Liver (tissue), 10 donors: ENCODE measurements at places on chromosomes 13 and 19.

DNA sequence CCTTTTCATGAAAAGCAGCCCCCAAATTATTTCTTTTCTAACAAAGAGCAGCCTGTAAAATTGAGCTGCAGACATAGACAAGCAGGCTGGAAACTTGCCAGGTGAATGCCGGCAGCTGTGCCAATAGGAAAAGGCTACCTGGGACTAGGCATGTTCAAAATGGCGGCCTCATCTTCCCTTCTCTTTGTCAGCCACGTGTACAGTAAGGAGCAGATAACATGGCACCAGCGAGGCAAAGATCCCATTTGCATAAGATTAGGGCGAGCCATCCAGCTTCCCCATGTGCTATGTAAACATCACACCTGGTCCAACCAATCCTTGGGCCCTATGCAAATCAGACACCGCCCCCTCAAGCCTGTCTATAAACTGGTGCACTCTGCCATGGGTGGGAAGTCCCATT, 31.2 kb upstream of the CACNA1A start:
- no peak for DNase-seq

GRCh38 chr19:33279430-33280350, 22.6 kb downstream of the CEBPA start:
- no peak for DNase-seq

DNA sequence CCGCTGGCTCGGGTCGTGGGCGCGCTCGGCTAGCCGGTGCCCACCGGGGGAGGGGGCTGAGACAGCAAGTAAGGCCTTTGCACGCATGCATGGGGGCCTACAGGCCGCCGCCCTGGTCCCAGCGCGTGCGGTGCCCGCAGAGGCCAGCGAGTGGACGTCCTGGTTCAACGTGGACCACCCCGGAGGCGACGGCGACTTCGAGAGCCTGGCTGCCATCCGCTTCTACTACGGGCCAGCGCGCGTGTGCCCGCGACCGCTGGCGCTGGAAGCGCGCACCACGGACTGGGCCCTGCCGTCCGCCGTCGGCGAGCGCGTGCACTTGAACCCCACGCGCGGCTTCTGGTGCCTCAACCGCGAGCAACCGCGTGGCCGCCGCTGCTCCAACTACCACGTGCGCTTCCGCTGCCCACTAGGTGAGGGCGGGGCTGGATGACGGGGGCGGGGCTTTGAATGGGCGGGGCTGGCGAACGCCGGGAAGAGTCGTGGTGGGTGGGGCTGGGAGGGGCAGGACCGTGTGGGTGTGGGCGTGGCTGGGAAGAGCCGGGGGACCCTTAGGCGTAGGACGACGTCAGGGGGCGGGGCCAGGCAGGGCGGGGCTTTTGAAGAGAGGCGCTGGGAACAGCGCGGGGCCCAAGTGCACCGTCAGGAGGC, 2.1 kb downstream of the CILP2 start:
- DNase-seq = peak; percentile 95

DNA sequence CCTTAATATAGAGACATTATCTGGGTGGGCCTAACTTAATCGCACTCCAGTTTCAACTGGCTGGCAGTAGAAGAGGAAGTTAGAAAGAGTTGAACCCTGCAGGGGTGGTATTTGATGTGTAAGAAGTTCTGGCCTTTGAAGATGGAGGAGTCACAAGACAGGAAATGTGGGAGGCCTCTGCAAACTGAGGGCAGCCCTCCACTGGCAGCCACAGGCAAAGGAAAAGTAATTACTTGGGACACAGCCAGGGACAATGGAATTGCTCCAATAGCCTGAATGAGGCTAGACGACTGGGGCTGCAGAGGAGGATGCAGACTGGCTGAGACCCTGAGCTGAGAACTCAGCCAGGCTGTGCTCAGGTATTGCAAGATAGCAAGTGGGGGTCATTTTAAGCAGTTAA, 703.3 kb upstream of the ARGLU1 start:
- no peak for DNase-seq

- DNase-seq = no peak
These were observed 432.3 kb downstream of the RFC3 start for GRCh38 chr13:34250151-34250670.

DNA sequence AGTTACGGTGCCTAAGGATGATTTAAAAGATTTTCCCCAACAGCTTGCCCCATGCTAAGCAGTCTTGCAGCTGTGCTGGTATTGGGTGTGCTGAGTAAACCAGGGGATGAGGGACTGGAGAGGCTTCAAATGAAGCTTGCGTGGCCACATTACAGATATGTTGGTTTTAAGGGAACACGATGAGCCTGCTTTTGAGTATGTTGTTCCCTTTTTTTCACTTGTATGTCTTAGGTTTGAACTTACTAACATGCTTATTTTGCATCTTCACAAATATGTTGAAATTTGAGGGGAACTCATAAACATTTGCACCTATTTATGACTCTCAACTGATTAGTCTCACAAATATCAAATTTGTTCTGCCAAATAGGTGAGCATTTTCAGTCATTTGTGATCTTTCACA, 2.0 kb upstream of the IL17D start:
- DNase-seq = no peak

- DNase-seq = no peak
These were observed 54.6 kb upstream of the URI1 start for GRCh38 chr19:29887442-29887855.

DNA sequence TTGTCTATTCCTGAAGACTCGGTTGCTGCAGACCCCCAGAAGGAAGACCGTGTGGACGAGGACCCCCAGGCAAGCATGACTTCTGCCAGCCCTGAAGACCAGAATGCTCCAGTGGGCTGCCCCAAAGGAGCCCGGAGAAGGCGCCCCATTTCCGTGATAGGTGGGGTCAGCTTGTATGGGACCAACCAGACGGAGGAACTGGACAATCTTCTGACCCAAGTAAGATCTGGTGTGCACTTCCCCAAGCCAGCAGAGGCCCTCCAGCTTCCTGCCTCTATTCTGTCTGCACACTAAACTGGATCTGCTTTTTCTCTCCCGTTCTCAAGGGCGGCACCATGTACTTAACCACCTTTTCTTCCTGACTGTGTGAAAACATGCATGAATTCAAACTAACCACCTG, 59.8 kb upstream of the C1QTNF9 start:
- DNase-seq = no peak

GRCh38 chr19:49581007-49581508, at the start of gene PRRG2:
TSS of gene PRRG2 (plus strand) at chr19:49581316. CDS start at chr19:49583220, 1,904 bp downstream.
- no peak for DNase-seq

- DNase-seq = no peak
These were observed 260.4 kb downstream of the NALCN start for GRCh38 chr13:101155920-101156319.

DNA sequence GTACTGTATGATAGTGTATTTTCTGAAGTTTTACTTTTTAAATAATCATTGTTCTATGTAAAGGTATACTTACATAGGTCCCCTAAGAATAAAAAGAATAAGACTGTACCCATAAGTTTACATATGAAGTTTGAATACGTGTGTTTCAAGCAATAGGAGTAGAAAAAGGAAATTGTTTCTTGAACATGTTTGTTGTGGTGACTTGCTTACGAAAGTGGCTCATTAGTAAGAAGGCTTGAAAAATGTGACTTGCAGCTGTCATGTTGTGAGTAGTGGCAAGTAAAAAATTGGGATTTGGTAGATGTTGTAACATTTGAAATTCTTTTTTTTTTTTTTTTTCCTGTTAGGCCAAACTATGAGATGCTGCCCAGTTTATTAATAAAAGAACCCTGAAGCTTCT, 203.3 kb downstream of the LMO7 start:
- DNase-seq = no peak

- DNase-seq = no peak
These were observed 8.2 kb upstream of the ZNF792 start for GRCh38 chr19:34972163-34972705.

DNA sequence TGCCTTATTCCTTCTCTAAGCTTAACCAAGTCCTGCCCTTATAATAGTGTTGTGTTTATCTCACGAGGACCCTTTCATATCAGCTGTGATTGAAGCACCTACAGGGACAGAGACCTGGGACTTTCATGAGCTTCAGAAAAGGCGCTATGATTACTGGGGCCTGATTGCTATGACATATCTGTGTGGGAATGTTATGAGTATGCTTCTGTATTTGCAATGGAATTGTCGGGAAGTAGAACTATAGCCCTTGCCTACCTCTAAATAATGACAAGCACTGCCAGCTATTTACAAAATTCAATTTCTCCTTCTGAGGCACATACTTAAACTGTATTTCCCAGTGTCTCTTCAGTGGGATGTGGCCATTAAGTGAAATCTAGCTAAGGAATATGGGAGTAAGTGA, 191.5 kb downstream of the LHFPL6 start:
- DNase-seq = no peak

GRCh38 chr13:47038188-47038587, 141.3 kb upstream of the HTR2A start:
- no peak for DNase-seq

DNA sequence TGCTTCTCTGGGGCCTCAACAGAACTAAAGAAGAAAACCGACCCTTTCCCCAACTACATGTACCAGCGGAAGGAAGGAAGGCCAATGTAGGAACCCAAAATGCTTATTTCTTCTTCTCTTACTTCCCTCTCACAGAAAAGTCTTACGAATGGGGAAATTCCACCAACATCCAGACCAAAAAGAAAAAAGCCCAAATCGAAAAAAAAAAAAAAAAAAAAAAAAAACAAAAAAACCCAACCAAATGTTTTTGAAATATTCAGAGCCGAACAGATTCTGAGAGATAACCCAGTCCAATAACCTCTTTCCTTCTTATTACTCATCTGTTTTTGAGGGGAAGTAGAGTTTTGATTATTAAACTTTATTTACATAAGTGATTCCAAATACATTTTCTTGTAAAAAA, 3.9 kb downstream of the PPM1N start:
- no peak for DNase-seq

DNA sequence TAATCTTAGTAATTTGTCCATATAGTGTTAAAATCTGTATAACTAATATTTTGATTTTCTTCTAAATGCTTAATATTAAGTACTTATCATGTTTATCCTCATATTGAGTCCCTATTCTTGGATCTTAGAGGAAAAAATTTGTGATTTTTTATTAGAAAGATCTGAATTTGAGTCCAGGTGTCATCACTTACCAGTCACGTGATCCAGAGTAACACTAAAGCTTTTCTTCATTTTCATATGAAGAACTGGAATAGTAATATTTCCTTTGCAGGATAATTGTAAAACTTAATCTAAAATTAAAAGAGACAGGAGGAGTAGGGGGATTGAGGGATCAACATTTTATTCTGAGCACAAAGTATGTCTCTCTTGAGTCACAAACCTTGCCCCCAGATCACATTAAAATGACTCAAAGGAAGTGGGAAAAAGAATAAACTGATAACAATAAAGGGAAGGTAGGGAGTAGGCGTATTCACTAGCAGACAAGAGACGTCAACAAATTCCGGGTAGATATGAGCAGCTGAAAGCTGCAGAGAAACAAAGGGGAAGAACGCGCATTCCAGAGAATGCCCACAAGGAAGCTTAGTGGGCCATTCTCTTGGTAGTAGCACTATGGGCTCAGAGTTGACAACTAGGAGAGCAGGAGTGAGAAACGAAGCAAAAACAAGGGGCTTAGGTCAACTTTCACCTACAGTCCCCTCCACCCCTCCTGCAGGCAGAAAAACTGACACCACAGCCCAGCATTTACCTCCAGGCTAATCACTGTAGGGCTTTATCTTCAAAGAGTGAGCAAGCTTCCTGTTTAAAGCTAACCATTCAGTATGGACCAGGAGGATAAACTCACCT, 123.1 kb downstream of the SPRY2 start:
- no peak for DNase-seq

GRCh38 chr13:41680900-41681299, 223.6 kb downstream of the RGCC start:
- no peak for DNase-seq

DNA sequence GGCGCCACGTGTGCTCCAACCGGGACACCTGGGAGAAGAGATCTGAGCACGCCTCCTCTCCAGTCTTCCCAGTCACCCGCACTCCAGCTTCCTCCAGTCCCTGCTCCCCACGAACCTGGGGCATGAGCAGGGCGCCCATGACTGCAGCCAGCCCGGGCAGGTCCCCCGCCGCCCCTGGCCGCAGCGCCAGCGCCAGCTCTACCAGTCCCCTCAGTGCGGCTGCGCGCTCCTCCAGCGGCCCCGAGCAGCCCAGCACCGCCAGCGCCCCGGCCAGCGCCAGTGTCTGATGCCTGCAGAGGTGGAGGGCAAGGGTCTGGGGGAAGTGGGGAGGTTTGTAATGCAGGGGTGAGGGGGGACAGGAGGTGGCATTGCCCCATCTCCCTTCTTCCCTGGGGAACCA, 13.1 kb downstream of the SH2D3A start:
- DNase-seq = no peak

GRCh38 chr13:37657134-37657533, 58.6 kb upstream of the POSTN start:
- no peak for DNase-seq
